ENCODE measurements at places on chromosomes 12 and 14.

- DNase-seq = no peak
These were observed 1323.2 kb downstream of the FSCB start for GRCh38 chr14:43183916-43184315.

- peak; percentile 13 for DNase-seq
These were observed 48.7 kb downstream of the NEUROD4 start for GRCh38 chr12:55068416-55069010.

DNA sequence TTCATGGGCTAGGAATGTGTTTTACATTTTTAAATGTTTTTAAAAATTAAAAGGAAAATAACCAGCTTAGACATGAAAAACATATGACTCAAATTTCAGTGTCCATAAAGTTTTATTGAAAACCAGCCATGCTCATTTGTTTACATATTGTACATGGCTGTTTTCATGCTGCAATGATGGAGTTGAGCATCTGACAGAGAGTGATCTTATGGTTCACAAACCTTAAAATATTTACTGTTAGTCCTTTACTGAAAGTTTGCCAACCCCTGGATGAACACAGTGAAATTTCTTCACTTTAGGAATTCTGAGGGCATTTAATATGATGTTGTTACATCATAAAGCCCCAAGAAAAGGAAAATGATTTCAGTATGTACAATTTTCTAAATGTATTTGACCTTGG lies 16.1 kb downstream of the RASSF9 start:
- no peak for DNase-seq

DNA sequence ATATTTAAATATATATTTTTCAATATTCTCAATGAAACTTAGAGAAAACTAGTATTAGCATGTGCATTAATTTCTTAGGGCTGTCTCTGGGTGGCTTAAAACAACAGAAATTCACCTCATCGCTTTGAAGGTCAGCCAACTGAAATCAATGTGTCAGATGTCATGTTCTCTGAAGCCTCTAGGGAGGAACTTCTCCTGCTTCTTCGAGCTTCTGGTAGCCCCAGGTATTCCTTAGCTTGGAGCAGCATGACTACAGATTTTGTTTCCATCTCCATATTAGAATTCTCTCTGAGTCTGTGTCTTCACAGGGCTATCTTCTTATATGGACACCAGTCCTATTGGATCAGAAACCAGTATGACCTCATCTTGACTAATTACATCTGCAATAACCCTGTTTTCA lies 221.5 kb downstream of the PDZRN4 start:
- DNase-seq = no peak

DNA sequence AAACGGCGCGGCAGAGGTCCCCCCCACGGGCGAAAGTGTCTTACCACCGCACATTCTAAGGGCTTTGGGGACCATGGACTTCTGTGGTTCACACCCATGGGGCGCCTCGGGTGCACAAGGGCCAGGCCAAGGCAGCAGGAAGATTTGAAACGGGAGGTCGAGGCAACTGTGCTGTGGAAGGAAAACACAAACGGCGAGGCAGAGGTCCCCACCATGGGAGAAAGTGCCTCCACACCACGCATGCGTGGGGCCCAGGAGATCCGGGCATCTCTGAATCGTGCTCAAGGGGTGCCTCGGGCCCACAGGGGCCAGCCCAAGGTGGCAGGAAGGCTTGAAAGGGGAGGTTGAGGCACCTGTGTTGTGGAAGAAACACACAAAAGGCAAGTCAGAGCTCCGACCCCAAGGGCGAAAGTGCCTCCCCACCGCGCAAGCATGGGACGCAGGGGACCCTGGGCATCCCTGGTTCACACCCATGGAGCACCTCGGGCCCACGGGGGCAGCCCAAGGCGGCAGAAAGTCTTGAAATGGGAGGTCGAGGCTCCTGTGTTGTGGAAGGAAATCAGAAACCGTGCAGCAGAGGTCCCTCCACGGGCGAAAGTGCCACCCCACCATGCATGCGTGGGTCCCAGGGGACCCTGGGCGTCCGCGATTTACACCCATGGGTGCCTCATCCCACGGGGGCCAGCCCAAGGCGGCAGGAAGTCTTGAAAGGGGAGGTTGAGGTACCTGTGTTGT lies 371.0 kb downstream of the ALG10 start:
- no peak for DNase-seq

DNA sequence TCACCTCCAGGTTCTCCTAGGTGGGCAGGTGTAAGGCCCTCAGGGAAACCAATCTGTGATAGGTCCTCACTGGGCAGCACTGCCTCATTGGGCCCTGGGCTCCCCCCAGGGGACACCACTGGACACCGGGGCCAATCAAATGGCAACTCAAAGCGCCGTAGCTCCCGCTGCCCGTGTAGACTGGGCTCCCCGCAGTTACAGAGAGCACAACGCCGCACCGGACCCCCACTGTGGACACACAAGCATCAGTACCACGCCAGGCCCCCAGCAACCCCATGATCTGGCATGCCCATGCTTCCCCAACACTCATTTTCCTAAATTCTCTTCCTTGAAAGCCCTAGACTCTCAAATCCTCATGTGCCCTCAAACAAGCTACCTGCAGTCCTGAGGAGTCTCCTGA lies 6.1 kb downstream of the KMT2D start:
- DNase-seq = no peak

- no peak for DNase-seq
These were observed 304 bp downstream of the KCTD10 start for GRCh38 chr12:109476807-109477184.

GRCh38 chr12:121248622-121249021 lies 38.7 kb downstream of the P2RX4 start:
- DNase-seq = no peak

DNA sequence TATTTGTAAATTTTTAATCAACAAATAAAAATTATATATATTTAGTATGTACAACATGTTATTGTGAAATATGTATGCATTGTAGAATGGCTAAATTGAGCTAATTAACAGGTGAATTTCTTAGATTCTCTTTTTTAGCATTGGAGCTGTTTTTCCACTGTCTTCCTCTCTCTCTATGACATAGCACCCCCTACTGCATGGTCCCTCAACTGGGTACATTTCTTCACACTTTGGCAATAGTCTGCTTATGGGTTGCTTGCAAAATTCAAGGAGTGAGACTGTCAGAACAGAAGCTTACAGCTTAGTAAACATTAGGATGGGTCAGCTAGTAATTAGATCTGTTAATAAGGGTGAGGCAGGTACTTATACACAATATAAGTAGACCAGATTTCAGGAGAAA lies 658.5 kb upstream of the MGAT4C start:
- DNase-seq = no peak

DNA sequence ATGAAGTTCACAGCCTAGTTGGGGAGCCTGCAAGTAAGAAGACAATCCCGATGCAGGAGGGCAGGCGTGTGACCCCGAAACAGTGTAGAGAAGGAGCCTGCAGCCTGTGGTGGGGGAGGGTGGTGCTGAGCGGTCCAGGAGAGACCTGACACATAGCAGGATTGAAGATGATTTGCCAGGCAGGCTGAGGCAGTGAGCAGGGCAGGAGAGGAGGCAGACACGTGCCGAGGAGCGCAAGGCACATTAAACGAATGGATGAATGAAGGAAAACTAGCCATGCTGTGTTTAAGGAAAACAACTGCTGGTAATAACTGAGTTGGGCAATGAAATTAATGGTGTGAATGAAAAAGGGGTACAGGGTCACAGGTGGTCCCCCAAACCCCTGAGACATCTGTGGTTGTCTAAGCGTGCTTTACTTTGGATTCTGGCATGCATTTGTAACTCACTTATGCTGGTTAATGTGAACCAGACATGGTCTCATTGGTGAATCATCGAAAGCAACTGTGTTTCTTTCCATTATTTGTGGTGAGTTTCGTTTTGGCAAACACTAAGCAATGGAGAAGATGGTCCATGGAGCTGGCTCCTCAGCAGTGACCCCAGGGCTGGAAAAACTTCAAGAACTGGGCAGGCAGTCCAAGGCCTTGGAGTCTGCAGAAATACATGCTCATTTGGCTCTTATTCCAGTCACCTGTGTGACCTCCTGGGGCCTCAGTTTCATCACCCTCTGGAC lies 96.9 kb upstream of the EVL start:
- no peak for DNase-seq

DNA sequence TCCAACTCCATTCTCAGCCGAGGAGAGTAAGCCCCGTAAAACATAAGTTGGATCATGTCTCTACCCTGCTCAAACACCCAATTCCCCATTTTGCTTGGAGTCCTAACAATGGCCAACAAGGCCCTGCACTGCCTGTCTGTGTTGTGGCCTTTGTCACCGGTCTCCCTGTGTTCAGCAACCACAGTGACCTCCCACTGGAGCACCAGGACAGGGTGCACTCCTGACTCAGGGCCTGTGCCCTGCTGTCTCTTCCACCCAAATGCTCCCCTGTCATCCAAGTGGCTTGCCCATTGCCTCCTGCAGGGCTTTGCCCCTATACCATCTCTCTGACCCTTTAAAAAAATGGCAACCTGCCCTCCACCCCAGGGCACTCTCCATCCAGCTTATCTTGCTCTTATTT lies 4.4 kb upstream of the KRT85 start:
- no peak for DNase-seq

GRCh38 chr14:54108481-54109471 lies 152.2 kb upstream of the BMP4 start:
- no peak for DNase-seq

GRCh38 chr12:49838973-49839633 lies 3.8 kb downstream of the BCDIN3D start:
- peak; percentile 50 for DNase-seq

DNA sequence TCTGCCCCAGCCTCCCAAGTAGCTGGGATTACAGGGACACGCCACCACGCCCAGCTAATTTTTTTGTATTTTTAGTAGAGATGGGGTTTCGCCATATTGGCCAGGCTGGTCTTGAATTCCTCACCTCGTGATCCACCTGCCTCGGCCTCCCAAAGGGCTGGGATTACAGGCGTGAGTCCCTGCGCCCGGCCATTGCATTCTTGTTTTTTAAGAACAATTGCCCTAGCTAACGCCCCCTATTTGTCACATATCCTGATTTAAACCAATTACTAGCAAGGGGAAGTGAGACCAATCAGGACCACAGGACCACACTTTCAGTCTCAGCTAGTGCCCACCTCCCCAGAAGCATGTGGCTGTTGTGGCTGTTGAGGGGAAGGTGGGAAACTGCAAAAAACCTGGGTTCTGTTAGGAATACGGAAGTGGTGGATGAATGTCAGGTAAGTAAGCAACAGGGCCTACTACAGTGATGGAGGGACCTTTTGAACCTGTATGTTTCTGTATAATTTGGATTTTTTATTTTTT lies 37.8 kb upstream of the NFYB start:
- no peak for DNase-seq

- DNase-seq = no peak
These were observed 123.2 kb downstream of the GPR135 start for GRCh38 chr14:59341858-59342477.

- no peak for DNase-seq
These were observed 255.1 kb upstream of the TMPO start for GRCh38 chr12:98260276-98260675.

- peak; percentile 93 for DNase-seq
These were observed 1.1 kb upstream of the NAB2 start for GRCh38 chr12:57087691-57088353.
